ENCODE measurements at places on chromosomes 7 and 10.

DNA sequence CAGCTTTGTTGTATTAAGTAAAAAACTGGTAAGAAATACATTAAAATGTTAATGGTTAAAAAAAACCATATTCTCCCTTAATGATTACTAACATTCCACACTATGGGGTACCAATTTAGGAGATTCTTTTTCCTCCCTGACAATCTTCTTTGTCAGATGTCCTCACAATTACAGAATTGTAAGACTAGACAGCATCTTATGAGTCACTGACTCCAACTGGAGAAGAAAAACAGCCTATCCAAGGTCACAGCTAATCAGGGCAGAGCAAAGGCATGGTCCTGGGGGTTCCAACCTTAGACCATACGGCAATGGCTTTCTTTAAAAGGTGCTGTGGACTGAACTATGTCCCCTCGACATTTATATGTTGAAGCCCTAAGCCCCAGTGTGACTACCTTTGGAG, 127.6 kb downstream of the DLG5 start:
- DNase-seq, result no peak

DNA sequence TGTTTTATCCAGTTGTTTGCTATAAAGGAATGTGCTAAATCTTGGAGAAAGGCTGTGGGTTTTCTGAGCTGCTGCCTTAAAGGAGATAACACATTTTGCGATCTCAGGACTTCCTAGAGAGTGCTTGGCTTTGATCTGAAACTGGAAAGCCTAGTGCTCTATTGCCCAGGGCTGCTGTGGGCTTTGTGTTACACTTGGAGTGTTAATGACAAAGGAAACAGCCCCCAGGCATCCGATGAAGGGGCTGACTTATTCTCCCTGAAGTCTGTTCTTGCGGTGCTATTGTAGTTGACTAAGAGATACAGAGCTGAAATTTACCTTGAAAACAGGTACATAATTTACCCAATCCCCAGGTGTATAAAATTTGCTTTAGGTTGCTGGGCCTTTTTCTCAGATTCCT, 74.5 kb downstream of the SND1 start:
- no peak for DNase-seq

DNA sequence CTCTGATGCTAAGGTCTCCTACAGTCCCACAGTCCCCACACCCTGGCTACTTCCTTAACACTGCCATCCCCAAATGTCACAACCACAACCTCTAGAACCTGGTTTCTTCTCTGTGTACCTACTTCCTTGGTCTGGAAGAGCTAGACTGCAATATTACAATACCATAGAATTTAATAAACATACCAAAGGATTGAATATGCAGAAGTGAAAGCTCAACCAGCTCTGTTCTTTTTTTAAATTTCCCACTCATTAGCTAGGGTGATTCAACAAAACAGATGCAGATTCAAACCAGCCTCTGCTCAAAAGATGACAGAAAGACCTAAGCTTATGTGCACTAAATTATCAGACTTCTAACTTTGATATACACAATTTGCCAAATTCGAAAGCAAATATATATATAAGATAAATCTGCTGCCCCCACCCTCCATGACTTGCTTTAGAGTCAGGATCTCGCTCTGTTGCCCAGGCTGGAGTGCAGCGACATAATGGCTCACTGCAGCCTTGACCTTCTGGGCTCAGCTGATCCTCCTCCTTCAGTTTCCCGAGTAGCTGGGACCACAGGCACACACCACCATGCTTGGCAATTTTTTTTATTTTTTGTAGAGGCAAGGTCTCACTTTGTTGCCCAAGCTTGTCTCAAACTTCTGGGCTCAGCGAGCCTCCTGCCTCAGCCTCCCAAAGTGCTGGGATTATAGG, 212.6 kb downstream of the CHCHD3 start:
- DNase-seq, result no peak

DNA sequence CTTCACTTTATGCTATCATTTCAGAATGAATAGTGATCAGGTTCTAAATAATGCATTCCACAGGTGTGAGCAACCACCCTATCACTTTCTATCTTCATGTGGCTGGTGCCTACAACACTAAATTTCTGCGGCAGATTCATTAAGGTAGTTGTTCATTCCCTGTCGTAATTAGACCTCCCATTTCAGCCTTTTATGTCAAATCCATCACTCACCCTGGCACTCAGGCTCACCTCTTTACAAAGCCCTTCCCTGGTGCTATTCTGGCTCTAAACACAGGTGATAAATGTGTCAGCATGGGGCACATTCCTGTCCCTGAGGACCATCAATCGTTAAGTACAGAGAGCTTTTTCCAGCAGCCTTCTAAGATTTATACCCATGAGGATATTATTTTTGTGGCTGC, 300.0 kb upstream of the C7orf33 start:
- no peak for DNase-seq

- no peak for DNase-seq
Measured at GRCh38 chr7:30971840-30972563, 8.2 kb downstream of the GHRHR start.

GRCh38 chr10:102424916-102425315, 4.3 kb downstream of the FBXL15 start:
- no peak for DNase-seq

DNA sequence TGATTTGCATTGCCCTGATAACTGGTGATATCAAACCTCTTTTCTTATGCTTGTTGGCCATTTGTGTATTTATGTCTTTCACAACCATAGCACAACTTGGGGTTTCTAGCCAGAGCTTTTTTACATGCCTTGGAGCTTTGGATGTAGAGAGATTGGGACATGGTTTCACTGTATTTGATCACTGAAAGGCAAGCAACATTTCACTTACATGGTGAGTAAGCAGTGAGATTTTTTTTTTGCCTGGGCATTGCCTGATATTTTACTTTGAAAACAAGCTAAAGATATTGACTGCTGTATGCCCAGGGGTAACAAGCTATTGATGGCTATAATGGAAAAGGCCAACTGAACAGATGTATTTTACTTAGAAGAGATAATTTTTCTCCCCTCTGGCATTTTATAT, 259.0 kb downstream of the PHTF2 start:
- DNase-seq, result no peak

DNA sequence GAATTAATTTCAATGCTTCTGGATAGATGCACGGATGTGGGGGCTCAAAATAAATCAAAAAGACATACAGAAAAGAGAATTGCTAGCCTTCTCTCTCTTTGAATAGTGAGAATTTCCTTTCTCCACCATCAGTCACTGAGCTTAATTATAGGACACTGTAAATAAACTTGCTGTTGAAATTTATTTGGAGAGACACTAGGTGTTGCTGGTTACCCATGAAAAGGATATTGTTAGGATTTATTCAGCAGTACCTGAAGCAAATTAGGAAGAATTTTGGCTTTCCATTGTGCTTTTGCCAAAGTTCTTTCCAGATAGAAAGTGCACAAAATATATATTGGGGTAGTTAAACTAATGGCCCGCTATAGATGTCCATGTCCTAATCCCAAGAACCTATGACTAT, 27.6 kb downstream of the GCC1 start:
- no peak for DNase-seq

DNA sequence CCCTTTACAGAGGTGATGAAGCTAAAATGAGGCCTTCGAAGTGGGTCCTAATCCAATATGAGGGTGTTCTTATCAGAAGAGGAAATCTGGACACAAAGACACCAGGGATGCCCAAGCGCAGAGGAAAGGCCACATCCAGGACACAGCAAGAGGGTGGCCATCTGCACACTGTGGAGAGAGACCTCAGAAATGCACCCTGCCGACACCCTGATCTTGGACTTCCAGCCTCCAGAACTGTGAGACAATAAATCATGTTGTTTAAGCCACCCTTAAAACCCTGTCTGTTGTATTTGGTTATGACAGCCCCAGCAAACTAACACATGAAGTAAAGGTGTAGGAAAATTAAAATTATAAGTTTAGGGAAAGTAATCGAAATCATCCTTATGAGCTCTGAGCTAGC, 64.0 kb downstream of the CDC123 start:
- DNase-seq, result no peak

DNA sequence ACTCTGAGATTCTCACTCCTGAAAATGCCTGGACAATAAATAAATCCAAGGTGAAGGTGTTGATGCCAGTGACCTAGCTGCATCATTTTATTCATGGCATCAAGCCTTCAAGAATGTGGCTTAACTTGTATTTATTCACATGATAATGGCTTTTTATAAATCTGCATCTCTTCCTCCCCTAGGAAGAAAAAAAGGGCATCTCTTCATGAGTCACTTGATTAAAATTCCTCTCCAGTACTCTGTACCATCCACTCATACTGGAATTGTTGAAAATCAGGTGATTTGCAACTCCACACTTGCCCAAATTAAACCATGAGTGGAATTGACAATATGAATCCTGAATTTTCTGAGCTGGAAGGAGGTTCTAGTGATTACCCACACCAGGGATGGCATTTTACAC, 30.2 kb downstream of the PTPRE start:
- no peak for DNase-seq

GRCh38 chr10:121804460-121804859, 123.4 kb downstream of the ATE1 start:
- no peak for DNase-seq

DNA sequence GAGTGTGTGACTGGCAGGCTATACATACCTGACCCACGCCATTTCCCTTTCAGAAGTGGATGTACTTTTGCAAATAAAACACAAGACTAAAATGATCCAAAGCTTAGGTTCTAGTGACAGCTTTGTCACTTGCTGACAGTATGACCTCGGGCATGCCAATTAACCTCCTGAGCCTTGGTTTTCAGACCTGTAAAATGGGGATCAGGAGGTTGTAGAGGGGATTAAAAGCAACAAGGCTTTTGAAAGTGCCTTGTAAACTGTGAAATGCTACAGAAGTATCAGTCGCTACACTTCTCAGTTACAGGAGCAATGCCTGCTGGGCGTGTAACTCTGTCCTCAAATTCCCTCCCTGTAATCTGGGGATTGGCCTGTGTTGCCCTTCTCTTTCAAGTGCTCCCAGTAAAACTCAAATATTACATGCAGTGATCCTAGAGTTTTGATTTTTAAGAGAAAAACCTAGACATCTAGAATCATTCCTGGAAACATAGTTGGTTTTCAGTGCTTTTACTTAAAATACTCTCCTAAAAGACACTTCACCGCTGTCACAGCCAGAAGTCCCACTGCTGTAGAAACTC, 8.8 kb upstream of the GRB10 start:
- DNase-seq, result no peak

DNA sequence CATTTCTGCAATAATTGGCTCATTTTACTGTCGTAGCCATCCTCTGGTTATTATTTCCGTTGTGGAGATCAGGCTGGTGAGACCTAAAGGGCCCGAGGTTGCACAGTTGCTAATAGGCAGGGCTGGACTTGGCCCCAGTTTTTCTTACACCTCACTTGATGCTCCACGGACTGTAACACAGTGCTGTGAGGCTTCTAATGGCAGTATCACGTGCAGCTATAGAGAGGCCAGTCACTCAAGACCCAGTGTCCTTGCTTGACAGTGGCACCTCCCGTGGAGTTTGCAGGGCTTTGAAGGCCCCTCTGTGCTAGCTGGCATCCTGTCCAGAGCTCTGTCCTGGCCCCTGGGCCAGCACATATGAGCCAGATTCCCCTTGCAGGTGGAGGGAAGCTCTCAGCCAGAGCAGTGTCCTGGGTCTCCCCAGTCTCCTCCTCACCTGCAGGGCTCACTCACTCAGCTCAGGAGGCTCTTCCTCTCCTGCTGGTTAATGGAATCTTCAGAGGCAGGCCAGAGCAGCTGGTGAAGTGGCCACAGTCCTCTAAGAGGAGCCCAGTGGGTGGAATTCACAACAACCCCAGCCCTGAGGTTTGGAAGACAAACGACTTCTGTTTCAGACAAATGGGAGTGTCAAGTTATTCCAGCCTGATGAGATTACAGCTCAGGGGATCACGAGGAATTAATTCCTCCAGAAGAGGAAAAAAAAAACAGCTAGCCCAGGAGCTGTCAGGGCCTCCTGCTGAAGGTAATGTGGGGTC, 114.2 kb upstream of the FAM180A start:
- DNase-seq, result peak; percentile 25

- DNase-seq, result peak; percentile 47
Measured at GRCh38 chr10:988667-989545, 672 bp downstream of the GTPBP4 start.
